ENCODE measurements at places on chromosomes 2 and 18. TPM values are rescaled to one million over a fixed set of nuclear protein-coding genes. Genes with fewer than 3 reads are reported as not detected.

DNA sequence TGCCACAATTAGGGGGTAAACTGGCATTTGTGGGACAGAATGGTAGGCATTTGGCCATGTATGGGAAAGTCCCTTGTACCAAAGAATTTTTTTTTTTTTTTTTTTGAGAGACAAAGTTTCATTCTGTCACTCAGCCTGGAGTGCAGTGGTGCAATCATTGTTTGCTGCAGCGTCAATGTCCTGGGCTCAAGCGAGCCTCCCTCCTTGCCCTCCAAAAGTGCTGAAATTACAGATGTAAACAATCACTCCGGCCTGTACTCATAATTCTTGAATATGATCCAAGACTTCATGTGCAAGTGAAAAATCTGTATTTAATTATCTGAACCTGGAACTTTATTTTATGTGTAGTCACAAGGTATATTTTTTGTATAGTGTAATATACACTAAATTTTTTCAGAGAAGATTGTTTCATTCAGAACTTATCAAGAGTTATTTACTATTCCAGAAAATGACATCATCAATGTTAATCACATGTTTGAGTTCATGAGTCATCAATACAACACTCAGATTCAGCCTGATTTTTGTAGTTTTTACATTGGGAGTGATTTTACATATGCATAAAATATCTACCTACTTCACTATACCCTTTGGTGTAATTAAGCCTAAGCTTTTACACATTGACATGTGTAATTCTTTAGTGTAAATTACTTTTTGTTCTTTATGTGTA is 138.7 kb upstream of the L3MBTL4 start:
- ATAC-seq = no peak

DNA sequence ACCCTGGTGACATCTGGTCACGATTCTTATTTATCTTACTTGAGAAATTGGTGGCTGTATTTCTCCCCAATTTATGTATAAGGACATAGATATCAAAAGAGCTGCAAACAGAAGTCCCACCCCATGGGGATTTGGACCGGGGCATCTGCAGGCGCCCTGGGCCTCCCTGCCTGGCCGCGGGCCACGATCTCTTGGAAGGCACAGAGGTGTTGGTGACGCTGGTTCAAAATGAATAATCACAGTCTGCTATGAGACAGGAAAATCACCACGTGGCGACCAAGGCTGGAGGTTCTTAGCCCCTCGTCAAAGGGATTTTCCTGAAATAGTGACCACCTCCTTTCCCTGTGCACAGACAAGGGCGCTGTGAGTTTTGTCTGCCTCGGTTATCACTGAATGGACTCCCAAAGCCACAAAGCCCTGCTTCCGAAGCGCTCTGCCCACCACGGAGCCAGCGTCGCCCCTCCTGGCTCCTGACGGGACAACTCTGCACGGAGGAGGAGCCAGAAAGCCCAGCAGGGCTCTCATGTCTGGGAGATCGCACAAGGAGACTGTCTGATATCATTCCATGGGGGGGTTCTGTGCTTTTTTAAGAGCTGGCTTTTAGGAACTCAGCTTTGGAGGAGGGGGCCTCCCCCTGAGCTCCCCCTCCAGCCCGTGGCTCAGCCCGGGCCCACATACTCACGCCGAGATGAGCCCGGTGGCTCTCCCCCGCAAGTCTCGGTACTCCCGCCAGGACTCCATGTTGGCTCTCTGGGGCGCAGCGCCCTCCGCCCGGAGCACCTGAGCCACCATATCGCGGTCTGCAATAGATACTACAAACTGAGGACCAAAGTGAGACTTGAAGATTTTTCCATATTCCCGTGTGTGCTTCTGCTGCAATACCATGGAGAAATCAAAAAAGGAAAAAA is 14.6 kb downstream of the CYP27C1 start:
- no peak for ATAC-seq

DNA sequence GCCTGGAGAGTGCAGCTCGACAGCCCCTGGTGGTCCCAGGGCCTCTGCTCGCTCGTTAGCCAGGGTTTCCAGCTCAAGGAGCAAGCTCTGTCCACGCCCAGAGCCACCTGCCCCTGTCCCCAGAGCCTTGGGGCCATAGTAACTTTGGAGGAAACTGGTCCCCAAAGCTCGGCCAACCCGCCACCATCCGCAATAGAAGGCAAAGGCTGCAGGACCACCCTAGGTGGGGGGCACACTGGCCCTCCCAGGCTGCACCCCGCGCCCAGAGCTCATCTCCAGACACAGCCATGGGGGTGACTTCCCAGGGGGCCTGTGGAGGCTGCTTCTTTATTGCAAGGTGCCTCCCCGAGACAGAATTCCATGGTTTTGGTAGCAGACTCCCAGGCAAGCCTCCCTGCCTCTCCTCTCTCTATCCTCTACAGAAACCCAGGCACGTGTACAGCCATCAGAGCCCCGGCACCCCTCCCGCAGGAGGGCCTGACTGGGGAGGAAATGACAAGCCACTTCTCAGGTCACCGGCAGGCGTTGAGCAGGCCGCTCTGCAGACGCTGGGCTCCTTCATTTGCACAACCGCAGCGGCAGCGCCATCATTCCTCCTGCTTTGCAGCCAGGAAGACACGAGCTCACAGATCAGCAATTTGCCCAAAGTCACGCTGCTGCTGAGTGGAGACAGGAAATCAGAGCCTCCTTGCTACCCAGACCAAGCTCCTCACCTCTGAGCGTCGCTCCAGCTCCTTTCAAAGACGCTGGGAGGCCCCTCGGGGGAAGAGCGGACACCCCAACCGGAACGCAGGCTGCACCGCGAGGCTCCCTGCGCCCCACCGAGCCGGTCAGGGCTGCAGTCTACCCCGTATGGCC is 80.2 kb downstream of the NDUFA10 start:
- ATAC-seq = no peak

DNA sequence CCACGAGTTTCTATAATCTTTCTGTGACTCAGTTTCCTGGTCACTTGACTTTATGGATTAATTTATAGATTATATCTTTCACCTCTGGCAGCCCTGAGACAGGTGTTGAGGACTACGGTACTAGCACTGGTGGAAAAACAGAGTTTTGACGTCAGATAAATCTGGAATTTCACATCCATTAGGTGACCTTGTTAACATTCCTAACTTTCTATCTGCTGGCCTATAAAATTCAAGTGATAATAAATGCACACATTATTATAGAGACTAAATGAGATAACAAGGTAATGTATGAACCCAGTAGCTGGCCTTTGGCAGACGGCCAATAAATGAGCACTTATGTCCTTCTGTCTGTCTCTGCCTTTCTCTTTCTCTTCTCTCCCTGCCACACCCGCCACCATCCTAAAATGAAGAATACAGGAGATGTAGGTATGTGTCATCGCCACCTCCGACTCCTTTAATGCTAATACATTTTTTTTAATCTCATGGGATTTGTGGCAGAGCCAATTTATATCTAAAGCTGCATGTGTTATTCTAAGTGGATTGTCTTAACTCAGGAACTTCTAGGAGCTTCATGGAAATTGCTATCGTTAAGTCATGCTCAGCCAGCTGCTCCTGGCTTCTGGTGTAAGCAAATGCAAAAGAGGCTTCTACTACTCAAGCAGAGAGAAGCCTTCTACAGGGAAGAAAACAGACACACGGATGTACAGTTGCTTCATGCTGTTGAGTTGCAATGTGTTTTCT is 2.3 kb downstream of the TM4SF20 start:
- ATAC-seq = no peak

DNA sequence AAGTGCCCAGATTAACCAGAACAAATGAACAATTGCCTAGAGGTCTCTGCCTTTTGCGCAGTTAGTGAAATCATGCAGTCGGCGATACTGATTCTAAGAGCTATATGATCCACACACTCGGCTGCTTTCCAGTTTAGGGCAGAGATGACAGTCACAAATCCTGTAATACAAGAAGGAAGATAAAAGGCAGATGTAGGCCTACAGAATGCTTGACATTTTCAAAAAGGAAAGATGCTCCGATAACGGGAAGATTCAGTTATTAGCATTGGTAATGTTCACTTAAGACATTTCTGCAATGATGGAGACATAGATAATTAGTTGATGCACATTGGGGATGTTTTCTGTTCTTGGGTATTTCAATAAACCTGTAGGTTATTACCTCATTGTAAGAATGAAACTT is 19.5 kb downstream of the NYAP2 start:
- ATAC-seq = no peak

Gene GCC2
- 27.6 TPM for total RNA-seq

Measured in gastroesophageal sphincter (tissue), 4 donors.